ENCODE measurements at places on chromosomes 2 and 18.
A peak's percentile ranks its signal among the peaks of the same experiment; 100 is the strongest.

GRCh38 chr2:102030855-102031527, 39.2 kb downstream of the IL1R2 start:
- DNase-seq, result no peak

GRCh38 chr2:59654710-59655109, 898.7 kb downstream of the BCL11A start:
- DNase-seq, result no peak

DNA sequence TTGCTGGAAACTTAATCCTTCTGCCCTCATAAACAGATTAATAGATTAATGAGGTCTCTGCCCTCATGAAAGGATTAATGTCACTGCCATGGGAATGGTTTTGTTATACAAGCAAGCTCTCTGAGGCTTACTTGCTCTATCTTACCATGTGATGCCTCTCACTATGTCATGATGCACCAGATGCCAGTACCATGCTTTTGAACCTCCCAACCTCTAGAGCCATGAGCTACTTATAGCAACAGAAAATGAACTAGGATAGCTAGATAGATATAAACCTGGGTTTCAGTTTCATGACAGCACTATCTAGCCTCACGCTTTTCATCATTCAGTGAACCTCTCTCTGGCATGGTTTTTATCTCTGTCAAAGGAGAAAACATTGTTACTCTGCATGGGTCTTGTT, 371.6 kb upstream of the LRP1B start:
- DNase-seq, result no peak

- no peak for DNase-seq
These were observed 23.5 kb downstream of the TSN start for GRCh38 chr2:121778741-121779487.

- DNase-seq, result no peak
These were observed 35.6 kb downstream of the WIPF1 start for GRCh38 chr2:174561972-174562370.

DNA sequence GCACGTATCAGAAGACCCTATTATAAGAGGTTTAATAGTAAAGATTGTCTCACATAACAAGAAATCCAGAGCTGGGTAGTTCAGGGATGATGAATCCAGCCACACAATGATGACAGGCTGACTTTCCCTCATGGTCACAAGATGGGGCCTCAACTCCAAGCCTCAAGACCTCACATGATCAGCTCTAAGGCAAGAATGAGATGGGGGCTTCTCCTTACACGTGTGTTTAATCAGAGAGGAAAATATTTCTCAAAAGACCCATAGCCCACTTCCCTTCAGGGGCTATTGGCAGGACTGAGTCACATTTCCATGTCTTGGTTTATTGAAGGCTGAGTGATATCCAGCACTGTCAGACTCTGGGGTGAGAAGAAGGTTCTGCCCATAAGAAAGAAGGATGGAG, 100.2 kb upstream of the FOSL2 start:
- DNase-seq, result no peak

DNA sequence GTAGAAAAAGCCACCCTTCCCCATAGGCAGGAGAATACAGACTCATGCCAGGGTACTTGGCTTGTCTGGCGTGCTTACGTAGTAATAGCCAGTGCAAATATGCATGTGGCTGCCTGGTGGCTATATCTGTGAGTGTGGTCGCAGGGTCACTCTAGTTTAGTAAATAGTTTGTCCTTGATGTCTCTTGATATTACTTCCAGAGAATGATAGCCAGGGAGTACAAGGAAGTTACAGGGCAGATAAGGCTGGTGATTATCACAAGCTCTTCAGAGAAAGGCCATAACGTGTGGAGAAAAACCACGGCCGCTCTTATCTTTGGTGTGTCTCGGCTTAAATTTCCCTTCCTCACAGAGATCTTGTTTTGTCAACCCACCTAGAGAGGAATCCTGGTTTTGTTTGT, 54.3 kb upstream of the SLC39A10 start:
- DNase-seq, result no peak

- no peak for DNase-seq
These were observed 4.2 kb upstream of the PSD4 start for GRCh38 chr2:113169586-113169985.

GRCh38 chr2:8409461-8410260, 272.2 kb upstream of the ID2 start:
- DNase-seq, result no peak

DNA sequence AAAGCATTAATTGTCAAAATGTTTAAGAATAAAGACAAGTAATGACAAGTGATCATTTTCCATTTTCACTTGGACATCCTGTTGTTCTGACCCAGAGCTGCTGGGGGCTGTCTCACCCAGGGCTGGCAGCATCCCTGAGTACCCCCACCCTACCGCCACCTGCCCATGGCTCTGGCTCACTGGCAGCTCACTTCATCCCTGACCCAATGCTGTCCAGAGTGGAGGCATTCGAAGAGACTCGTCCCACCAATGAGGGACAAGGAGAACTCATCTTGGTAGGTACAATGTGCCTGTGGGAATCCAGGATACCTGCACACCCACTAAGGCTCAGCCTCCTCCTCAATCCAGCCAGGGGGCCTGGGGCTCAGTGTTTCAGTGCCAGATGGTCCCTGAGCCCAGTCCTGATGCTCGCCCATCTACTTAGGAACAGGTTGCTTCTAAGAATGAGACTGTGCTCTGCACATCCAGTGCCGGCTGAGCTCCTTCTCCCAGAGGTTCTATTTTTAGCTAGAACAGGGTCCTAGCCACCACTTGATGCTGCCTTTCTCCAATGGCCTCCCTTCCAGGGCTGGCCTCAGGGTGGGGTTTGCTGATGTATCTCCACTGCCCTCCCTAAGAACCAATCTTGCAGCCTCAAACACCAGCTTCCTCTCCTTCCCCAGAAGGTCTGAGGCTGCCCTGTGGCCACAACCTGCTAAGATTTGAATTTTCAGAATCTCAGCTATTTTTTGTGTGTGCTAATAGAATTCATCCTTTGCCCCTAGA, 53.7 kb downstream of the ADD2 start:
- no peak for DNase-seq

DNA sequence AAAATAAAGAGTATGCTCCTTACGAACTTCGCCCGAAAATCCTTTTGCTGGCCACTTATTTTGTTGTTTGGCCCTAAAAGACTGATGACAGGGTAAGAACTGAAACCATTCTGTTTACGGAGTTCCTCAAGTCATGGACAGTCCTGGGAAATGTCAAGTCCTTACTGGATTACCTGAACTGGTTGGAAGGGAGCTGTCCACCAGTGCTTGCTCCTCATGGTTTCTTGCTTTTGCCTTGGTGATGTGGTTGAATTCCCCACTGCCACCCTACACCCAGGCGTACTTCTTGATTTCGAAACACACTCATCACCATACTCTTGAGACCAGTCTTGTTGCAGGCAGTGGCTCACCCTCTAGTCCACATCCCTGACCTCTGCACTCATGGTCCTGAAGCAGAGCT, 49.1 kb upstream of the CHMP1B start:
- DNase-seq, result no peak

- DNase-seq, result no peak
These were observed 619 bp downstream of the GALM start for GRCh38 chr2:38666556-38666910.

DNA sequence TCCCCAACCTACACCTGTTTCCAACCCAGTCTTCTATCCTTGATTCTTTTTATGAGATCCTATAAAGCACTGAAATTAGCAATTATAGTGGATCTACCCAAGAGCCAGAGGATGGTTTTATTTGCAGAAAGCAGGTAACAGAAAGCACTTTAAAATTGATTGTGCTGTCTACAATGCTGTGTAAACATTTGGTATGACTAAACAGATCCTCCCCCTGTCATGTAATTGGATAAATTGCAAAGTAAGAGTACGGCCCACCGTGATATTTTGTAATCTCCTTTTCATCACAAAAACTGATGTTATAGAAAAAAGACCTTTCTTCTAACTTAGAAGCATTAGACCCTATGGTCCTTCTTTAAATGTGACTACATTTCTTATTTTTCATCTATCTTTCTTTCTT, 11.3 kb upstream of the PPP3R1 start:
- DNase-seq, result no peak

GRCh38 chr2:228956701-228957474, 314.2 kb downstream of the PID1 start:
- DNase-seq, result no peak

DNA sequence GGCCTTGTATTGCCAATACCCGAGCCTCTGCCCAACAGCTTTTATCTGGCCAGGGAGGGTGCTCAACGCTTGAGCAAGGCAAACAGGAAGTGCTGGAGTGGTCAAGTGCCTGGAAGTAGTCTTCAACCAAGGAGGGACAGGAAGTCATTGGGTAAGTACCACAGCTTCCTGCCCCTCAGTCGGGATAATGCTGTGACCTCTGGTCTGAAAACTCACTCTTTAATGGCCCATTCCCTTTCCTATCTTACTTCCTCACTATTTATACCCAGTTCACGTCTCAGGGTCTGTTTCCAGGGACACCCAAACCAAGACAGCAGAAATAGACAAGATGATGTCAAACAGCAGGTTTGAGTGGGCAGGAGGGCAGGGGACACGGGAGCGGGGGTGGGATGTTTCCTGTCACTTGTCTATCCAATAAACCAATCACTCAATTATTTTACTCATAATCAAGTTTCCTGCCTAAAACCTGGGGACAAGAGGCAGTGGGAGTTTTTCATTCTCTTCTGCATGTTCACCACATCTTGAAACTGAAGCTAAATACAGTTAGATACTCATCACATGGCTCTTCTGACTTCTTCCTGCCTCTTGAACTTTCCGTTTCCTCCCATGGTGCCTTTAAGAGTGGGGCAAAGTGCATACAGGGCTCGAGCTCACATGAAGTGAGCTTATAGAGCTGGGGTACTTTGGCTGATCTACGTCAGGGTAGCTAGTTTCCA, 68.9 kb upstream of the CAB39 start:
- DNase-seq, result no peak

DNA sequence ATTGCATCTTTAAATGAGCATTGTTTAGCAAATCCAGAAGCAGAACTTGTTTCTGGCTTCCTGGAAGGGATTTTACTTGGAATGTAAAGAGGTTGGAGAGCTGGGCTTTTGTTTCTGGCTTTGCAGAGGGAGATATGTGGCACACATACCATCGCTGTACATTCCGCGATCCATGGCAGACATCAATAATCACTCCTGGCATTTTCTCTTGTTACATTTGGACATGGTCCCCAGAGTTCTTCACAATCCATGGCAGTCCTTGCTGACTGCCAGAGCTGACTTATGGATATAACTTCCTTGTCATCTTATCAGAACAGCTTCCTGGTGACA, 445.6 kb upstream of the SPRED2 start:
- no peak for DNase-seq

DNA sequence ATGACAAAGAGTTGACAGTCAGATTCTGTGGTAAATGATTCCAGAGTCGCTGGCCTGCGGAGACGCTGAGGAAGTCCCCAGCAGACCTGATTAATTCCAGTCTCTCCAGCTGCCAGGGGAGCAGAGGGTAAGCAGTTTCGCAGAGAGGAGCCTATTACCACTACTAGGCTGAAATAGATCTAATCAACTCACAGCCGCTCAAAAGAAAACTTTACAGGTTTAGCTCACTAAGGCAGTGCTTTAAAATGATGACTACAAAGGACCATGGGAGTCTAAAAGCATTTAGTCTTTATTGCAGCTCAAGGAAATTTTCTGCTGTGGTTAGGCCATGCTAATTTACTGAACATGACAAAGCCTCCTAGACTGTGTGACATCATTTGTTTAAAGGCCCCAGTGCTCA, 445.6 kb upstream of the POU3F3 start:
- DNase-seq, result no peak

GRCh38 chr2:42854207-42854818, 61.9 kb upstream of the HAAO start:
- DNase-seq, result no peak

DNA sequence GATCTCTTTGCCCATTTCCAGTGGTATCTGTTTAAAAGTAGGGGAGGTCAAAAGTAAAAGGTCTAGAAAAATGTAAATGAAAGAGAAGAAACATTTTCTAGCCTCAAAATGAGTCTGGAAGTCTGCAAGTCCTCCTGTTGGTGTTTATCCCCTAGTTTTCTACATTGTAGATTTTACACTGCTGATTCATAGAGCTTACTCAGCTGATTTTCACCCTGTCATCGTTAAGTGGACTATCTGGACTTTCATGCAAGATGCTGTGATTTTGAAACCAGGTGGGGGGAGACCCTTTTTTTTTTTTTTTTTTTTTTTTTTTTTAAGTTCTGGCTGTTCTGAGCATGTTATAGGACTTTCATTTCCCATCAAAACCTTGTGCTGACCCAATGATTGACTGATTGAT, 10.3 kb downstream of the HOXD3 start:
- DNase-seq, result no peak

DNA sequence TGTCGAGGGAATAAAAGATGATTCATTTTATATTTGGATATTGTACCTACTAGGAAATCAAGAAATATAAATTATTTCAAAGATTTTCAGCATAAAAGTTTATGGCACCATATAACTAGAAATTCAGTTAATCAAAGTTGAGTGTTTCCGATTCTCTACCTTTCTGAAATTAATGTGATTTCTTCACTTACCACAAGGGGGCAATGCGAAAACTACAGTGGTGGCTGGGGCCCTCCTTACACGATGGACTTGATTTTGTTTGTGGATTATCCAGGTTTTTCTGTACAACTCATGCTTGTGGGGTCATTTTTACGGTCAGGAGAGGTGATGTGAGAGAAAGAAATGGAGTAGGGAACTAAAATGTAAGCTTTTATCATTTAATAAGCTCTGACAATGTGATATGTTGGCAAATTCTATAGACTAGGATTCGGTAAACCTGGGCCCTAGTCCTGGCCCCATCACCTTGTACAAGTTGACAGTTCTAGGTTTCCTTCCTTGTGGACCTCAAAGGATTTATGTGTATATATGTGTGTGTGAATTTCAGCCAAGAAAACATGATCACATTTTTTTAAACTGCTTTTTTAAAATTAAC, 47.6 kb downstream of the G6PC2 start:
- no peak for DNase-seq

GRCh38 chr2:237500681-237501424, 13.8 kb downstream of the MLPH start:
- DNase-seq, result no peak

DNA sequence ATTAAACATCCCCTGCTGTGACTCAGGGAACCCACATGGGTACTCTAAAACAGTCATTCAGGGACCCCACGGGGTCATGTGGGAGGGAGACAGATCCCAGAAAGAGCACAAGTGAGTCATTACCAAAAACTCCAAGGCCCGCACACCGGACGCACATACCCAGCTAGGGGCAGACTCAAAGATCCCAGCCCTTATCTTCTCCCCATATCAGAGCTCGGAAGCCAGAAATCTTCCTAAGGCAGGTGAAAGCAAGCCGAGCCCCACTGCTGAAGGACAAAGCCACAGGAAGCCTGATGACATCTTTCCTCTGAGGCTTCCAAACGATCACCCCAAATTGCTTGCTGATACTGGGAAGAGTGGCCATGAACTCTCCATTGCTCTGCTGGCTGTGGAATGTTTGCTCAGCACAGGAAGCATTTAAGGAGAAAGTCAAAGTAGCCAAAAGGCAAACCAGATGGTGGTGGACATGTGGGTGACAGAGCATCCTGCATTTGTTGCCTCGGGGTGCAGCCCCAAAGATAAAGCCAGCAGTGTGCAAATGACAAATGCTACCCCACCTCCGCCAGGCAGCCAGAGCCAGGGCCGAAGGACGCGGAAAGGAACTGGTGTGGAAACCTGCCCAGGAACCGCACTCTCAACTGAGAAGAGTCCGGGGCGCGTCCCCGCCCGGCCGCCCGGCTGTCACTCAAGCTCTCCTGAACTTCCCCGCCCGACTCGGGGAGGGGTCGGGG, 784 bp downstream of the ACTR1B start:
- peak; percentile 41 for DNase-seq

Data from stimulated activated CD8-positive, alpha-beta memory T cell treated with anti-CD3 and anti-CD28 coated beads, Interleukin-15, amount 100 ng/mL, for 24 hours (primary cell).